ENCODE measurements at places on chromosomes 1 and 21. TPM values are rescaled to one million over a fixed set of nuclear protein-coding genes. Genes with fewer than 3 reads are reported as not detected.

GRCh38 chr1:17606826-17607440 is 67.4 kb downstream of the ARHGEF10L start:
- no peak overlapping the region for H3K4me3 ChIP-seq
- no peaks in the 10 kb centered on the region for H3K36me3 ChIP-seq
- no peak overlapping the region for H3K27ac ChIP-seq
- peak; percentile 79 for DNase-seq
- no peaks in the 10 kb centered on the region for H3K27me3 ChIP-seq
- peaks cover 5% of the 10 kb centered on the region for H3K4me1 ChIP-seq

The PANK4 gene
- 66.9 TPM for total RNA-seq

GRCh38 chr1:193545171-193545570 is 358.8 kb upstream of the B3GALT2 start:
- no peak for DNase-seq
- H3K27ac ChIP-seq = no peak overlapping the region
- no peaks in the 10 kb centered on the region for H3K4me1 ChIP-seq
- no peaks in the 10 kb centered on the region for H3K27me3 ChIP-seq
- no peak overlapping the region for H3K4me3 ChIP-seq
- H3K36me3 ChIP-seq = no peaks in the 10 kb centered on the region

DNA sequence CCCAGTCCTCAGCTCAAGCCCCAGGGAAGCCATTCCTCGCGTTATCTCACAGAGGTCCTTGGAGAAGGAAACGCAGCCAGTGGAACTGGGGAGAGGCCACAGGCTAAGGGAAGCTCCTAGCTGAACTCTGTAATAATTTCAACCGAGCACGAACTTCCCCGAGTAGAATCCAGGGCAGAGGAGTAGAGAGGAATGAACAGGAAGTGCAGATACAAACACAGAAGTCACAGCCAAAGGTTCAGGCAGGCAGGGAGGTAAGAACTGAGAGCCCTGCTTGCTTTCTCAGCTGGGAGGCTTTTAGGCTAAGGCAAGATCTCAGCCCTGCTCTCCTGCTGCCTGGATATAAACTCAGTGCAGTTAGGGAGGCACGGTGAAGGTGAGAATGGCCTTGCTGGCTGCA is 23.7 kb downstream of the WARS2 start:
- no peak overlapping the region for H3K27ac ChIP-seq
- H3K36me3 ChIP-seq = no peaks in the 10 kb centered on the region
- no peak for DNase-seq
- H3K4me1 ChIP-seq = no peaks in the 10 kb centered on the region

DNA sequence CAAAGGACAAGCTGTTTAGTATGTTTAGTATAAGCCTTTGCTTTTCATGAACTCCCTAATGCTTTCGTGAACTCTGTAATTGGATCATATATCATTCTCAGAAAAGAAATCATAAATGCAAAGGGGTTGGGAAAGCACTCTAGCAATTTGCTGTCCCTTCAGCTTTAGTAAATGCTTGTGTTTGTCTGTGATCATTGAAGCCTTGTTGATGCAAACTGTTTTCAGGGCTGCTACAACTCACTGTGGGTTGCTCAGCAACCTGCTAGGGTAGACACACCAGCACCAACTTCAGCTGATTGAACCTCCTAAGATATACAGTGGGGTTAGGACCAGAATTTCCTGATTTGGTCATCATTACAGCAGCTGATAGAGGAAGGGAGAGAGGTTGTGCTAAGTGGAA is 95.0 kb downstream of the SGIP1 start:
- H3K4me3 ChIP-seq = no peak overlapping the region
- H3K4me1 ChIP-seq = no peaks in the 10 kb centered on the region
- DNase-seq = no peak
- no peaks in the 10 kb centered on the region for H3K36me3 ChIP-seq
- H3K27me3 ChIP-seq = no peaks in the 10 kb centered on the region

The ISG15 gene
- total RNA-seq = 91.6 TPM

DNA sequence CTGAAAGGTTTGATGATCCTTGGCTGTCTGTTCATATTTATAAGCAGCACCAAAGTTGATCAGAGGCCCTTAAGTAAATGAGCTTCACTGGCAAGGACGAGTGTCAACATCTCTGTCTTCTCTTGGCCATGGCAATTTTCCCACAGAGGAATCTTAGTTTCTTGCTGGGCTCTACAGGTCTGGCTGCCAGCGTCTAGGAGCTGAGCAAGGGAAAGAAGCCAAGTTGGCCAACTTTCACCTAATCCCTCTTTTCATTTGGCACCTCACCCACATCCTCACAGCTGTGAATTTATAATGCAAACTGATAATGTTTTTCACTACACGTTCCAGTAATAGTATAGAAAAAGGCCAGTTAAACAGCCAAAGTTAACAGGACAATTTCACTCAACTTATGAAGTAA is 99.0 kb upstream of the LBR start:
- no peaks in the 10 kb centered on the region for H3K27me3 ChIP-seq
- no peak overlapping the region for H3K4me3 ChIP-seq
- DNase-seq = no peak
- no peaks in the 10 kb centered on the region for H3K36me3 ChIP-seq
- H3K4me1 ChIP-seq = no peaks in the 10 kb centered on the region

The RIMKLA gene
- total RNA-seq = 1.7 TPM

GRCh38 chr1:37461698-37462436 is 12.5 kb upstream of the ZC3H12A start:
- no peaks in the 10 kb centered on the region for H3K36me3 ChIP-seq
- no peaks in the 10 kb centered on the region for H3K27me3 ChIP-seq
- DNase-seq = no peak
- no peaks in the 10 kb centered on the region for H3K4me1 ChIP-seq
- H3K27ac ChIP-seq = no peak overlapping the region

The SUSD4 gene
- total RNA-seq = not detected

DNA sequence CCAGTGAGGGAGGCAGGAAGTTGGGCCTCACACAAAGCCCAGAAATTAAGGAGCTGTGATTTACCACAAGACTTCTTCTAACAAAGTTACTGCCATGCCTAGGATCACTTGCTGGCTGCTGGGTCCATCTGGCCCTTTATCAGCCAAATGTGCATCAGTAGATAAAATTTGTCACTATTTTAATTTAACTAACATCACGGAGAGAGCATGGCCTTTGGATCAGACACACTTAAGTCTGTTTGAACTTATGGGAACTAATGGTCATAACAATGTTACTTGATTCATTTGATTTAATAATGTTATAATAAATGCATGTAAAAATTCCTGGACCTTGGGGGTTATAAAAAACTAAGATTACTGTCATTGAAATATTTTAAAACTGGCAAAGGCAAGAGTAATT is 67.2 kb upstream of the CCDC190 start:
- no peak for DNase-seq
- H3K36me3 ChIP-seq = no peaks in the 10 kb centered on the region
- no peaks in the 10 kb centered on the region for H3K27me3 ChIP-seq
- no peak overlapping the region for H3K27ac ChIP-seq
- H3K4me1 ChIP-seq = no peaks in the 10 kb centered on the region

- DNase-seq = no peak
- H3K27me3 ChIP-seq = no peaks in the 10 kb centered on the region
- no peaks in the 10 kb centered on the region for H3K36me3 ChIP-seq
- H3K4me3 ChIP-seq = no peak overlapping the region
These were observed 26.1 kb downstream of the ARMH1 start for GRCh38 chr1:44700573-44700972.

- no peaks in the 10 kb centered on the region for H3K27me3 ChIP-seq
- no peak overlapping the region for H3K4me3 ChIP-seq
- DNase-seq = no peak
- peaks cover 27% of the 10 kb centered on the region for H3K36me3 ChIP-seq
- H3K4me1 ChIP-seq = no peaks in the 10 kb centered on the region
These were observed 21.8 kb downstream of the GPR157 start for GRCh38 chr1:9107136-9107535.

GRCh38 chr1:218585511-218586184 is 240.5 kb downstream of the TGFB2 start:
- no peaks in the 10 kb centered on the region for H3K27me3 ChIP-seq
- no peak overlapping the region for H3K4me3 ChIP-seq
- no peak overlapping the region for H3K27ac ChIP-seq
- DNase-seq = no peak

GRCh38 chr1:38006008-38006828 is 904 bp upstream of the FHL3 start:
- H3K4me3 ChIP-seq = no peak overlapping the region
- no peaks in the 10 kb centered on the region for H3K4me1 ChIP-seq
- no peak for DNase-seq
- H3K27me3 ChIP-seq = no peaks in the 10 kb centered on the region
- no peaks in the 10 kb centered on the region for H3K36me3 ChIP-seq

The YRDC gene
- 10.2 TPM for total RNA-seq

The TDRD5 gene
- not detected for total RNA-seq

The OR2M3 gene
- total RNA-seq = not detected

DNA sequence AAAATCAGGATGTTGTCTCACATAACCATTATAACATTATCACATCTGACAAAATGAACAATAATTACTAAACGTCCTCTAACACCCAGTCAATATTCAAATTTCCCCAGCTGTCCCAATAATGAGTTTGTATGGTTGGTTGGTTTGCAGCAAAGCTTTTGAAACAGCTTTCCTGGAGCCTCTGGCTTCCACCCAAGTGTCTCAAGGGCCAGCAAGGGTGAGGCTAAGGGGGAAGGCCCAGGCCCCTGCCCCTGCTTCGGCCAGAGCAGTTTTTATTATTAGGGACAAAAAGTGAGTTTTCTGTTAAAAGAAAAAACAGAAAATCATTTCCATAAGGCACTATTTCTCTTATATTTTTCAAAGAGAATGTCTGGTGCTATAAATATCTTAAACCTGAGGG is 19.1 kb upstream of the AVPR1B start:
- no peak overlapping the region for H3K27ac ChIP-seq
- no peaks in the 10 kb centered on the region for H3K36me3 ChIP-seq
- no peaks in the 10 kb centered on the region for H3K4me1 ChIP-seq
- no peaks in the 10 kb centered on the region for H3K27me3 ChIP-seq
- no peak for DNase-seq
- no peak overlapping the region for H3K4me3 ChIP-seq

DNA sequence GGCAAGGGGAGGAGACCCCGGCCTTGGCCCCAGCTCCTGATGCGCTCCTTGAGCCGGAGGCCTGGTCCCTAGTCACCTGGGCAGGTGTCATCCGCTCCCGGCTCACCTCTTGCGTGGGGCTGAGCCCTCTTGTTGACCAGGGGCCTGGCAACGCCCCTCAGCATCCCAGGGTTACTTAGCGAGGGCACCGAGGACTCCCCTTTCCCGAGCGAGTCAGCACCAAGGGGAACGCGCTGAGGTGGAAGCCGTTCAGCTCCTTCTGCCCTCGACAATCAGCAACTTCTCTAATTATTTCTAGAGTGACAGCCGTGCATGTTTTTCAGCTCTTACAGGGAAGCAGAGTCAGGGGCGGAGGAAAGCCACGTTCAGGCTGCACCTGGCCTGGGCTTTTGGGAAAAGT is 522 bp downstream of the SLC45A1 start:
- H3K4me1 ChIP-seq = peaks cover 21% of the 10 kb centered on the region
- peak overlapping the region; percentile 30 for H3K27ac ChIP-seq
- peak overlapping the region; percentile 67 for H3K4me3 ChIP-seq
- no peak for DNase-seq

DNA sequence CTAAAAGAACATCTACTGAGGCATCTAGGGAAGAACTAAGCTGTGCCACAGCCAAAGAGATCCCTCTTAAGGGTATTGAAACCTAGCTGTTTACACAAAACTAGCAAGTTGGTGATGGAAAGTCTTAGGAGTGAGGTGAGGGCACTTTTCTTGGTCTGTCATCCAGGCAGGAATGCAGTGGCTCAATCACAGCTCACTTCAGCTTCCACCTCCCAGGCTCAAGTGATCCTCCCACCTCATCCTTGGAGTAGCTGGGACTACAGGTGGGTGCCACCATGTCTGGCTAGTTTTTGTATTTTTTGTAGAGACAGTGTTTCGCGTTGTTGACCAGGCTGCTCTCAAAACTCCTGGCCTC is 2.4 kb downstream of the PLEKHO1 start:
- peak overlapping the region; percentile 81 for H3K4me3 ChIP-seq
- peak overlapping the region; percentile 93 for H3K27ac ChIP-seq
- no peaks in the 10 kb centered on the region for H3K27me3 ChIP-seq

GRCh38 chr1:116820369-116820768 is 66.1 kb downstream of the CD2 start:
- H3K4me3 ChIP-seq = no peak overlapping the region
- no peaks in the 10 kb centered on the region for H3K36me3 ChIP-seq
- no peaks in the 10 kb centered on the region for H3K27me3 ChIP-seq
- DNase-seq = no peak

DNA sequence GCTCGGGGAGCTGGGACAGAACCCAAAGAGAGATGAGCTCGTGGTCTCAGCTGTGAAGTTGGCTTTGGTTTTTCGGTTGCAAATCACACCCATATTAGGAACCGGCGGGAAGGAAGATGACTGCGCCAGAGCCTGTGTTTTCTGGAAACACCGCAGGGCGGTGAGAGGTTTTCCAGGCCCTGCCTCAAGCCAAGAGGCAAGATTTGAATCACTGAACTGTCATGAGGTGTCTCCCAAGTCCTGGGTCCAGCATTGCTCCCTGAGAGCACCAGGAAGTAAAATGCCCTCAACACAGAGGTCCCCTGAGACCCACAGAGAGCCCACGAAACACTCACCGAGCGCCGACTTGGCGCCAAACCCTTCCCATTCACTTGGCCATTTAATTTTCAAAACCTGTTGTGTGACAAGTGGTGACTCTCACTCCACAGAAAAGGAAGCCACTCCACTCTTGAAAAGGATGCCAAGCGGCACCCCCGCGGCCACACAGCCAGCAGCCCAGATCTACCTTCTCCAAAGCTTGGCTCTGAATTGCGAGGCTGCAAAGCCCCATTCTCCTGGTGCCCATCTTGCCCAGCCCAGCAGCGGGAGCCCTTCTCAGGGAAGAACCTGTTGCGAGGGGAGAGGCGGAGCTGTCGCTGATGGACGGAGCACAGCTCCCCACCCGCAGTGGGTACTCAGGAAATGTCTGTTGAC is 99.0 kb upstream of the RUNX3 start:
- peaks cover 62% of the 10 kb centered on the region for H3K4me1 ChIP-seq
- peak overlapping the region; percentile 14 for H3K4me3 ChIP-seq
- no peaks in the 10 kb centered on the region for H3K27me3 ChIP-seq
- peak; percentile 68 for DNase-seq
- H3K27ac ChIP-seq = peak overlapping the region; percentile 19
- H3K36me3 ChIP-seq = no peaks in the 10 kb centered on the region

- no peaks in the 10 kb centered on the region for H3K27me3 ChIP-seq
- no peaks in the 10 kb centered on the region for H3K4me1 ChIP-seq
- H3K4me3 ChIP-seq = no peak overlapping the region
- no peaks in the 10 kb centered on the region for H3K36me3 ChIP-seq
- H3K27ac ChIP-seq = peak overlapping the region; percentile 38
- DNase-seq = no peak
These were observed 34.8 kb upstream of the ADARB1 start for GRCh38 chr21:45039317-45040156.

DNA sequence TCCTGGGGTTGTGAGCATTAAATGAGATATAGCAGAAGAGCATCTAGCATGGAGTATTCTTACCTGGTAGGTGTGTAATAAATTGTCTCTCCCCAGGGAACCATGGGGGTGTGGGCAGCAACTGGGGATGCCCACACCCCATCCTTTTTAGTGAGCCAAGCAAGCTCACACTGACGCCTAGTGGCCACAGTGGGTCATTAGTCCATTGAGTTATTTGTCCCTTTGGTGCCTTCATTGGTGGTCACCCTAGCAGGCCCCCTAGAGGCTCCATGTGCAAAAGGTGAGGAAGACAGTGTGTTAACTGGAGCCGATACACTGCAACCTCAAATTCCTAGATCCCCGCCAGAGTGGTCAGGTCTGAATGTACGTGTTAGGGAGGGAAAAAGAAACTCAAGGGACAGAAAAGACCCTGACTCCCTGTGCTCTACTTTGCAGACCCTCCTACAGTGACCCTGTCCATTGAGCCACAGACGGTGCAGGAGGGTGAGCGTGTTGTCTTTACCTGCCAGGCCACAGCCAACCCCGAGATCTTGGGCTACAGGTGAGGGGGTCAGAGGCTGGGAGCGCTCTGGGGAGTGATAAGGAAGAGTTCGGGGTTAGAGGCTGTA is 93.3 kb upstream of the CD1D start:
- H3K4me3 ChIP-seq = no peak overlapping the region
- H3K4me1 ChIP-seq = no peaks in the 10 kb centered on the region
- H3K36me3 ChIP-seq = no peaks in the 10 kb centered on the region
- DNase-seq = no peak
